NB4 (cell line): ENCODE measurements at places on chromosomes 7 and 10.
A peak's percentile ranks its signal among the peaks of the same experiment; 100 is the strongest.

- no peak for DNase-seq
These were observed 145.6 kb downstream of the TWIST1 start for GRCh38 chr7:18971839-18972238.

GRCh38 chr10:82536668-82537067 is 661.7 kb downstream of the NRG3 start:
- DNase-seq, result no peak

GRCh38 chr7:157721468-157722136 is 384.8 kb downstream of the DNAJB6 start:
- peak; percentile 24 for DNase-seq

DNA sequence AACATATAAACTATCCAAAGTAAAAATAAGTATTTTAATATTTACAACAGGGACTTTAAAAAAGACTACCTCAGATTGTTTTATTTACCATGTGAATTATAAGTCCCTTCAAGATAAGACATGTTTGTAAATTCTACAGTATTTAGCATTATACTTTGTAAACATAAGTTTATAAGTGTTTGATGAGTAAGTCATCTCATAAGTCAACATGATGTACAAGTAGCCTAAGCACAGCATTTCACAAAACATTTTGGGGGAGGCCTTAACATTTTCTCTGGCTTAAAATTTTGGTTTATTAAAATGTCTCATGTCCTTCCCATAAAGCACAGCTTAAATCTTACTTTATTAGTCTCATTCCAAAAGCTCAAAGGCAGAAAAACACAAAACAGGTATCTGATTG is 15.4 kb downstream of the EPC1 start:
- DNase-seq, result no peak

DNA sequence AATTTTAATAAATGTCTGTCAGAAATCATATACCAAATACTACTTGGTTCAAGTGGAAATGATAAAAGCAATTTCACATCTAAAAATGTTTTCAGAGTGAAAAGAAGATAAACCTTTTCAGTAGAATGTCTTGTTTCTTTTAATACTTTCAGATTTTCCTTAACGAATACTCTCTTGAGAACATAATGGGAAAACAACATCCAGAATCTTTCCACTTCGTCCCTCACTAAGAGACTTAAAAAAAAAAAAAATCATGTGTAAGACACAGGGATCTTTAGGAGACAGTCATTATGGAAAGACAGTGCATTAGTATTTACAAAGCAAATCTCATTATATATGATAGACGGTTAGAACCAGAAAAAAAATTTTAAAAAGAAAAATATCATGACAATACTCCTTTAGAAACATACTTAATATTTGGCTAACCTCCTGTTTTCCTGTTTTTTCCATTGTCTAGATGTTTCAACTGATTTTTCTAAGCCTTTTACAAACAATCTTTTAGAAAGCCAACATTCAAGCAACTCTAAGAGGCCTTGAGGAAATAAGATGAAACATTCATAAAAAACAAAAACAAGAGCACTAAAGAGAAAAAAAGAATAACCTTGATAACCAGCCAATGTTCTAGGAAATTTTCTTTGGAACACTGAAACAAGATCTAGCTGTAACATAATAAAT is 339.9 kb upstream of the LRRN3 start:
- DNase-seq, result no peak

DNA sequence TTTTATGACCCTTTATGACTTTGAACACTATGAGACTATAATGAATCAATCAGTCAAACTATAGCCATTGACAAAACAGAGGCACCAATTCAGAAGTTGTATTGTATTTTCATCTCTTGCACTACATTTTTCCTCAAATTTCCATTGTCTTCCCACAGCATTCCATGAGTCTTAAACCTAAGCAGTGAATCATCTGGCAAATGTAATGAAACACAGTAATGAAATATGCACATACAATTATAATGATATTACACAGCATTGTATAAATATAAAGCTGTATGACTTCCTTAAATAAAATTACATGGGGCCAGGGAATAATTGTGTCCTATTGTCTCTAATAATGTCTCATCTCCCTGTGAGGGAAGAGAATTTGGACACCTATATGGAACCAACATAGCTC is 45.0 kb downstream of the VWDE start:
- DNase-seq, result no peak

GRCh38 chr7:66140924-66141323 is 26.3 kb downstream of the CRCP start:
- peak; percentile 56 for DNase-seq

GRCh38 chr10:29647478-29647877 is 12.7 kb upstream of the SVIL start:
- no peak for DNase-seq

DNA sequence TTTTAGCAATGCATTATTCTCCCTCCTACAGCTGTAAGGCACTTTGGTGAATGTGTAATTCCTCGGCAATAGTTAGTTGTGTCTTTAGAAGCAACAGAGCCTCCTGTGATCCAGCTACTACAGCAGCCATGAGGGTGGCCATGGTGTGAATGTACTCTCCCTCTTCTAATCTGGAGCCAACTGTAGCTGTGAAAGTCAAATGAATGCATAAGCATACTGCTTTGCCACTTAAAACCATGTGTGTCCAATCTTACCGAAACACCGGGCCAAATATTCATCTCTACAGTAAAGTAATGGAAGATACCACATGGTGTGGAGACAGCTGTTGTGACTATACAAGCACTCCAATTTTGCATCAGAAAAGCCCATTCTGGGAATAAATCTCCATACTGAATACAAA is 195.0 kb downstream of the DNAJC1 start:
- no peak for DNase-seq

DNA sequence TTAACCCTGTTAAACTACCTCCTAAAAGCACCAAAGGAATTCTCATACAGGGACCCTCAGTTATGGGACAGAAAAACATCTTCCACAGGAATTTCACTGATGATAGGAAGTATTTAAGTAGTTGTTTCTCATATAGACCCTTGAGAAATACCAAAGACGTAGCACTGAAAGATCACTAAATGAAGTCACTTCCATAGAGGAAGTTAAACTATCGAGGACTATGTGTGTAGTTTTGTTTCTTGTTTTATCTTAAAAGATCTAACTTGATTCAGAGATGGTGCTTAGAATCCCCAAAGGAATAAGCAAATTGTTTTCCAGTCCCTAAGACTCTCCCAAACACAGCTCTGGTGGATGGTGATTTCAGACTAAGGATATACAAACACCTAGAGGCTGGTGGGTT is 94.8 kb upstream of the AFAP1L2 start:
- DNase-seq, result no peak

- no peak for DNase-seq
These were observed 779 bp downstream of the C1QL3 start for GRCh38 chr10:16520900-16521299.

DNA sequence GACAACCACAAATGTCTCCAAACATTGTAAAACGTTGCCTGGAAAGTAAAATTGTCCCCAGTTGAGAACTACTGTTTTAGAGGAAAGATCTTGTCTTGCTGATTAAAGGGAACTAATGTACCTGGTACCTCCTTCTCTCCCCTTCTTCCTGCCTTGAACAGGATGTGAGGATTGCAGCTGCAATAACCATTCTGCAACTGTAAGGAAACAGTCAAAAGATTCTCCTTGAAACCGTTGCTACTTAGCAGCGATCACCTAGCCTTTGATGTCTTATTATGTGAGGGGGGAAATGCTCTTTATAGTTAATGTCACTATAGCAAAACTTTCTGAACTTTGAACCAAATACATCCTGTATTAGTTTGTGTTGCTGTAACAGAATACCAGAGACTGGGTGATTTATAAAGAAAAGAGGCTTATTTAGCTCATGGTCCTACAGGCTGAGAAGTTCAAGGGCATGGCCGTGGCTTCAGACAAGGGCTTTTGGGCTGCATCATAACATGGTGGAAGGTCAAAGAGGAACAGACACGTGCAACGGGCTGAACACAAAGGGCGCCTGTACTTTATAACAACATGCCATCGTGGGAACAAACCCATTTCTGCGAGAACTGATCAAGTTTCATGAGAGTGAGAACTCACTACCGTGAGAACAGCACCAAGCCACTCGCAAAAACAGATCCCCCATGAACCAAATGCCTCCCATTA is 54.2 kb upstream of the PARD3 start:
- no peak for DNase-seq

DNA sequence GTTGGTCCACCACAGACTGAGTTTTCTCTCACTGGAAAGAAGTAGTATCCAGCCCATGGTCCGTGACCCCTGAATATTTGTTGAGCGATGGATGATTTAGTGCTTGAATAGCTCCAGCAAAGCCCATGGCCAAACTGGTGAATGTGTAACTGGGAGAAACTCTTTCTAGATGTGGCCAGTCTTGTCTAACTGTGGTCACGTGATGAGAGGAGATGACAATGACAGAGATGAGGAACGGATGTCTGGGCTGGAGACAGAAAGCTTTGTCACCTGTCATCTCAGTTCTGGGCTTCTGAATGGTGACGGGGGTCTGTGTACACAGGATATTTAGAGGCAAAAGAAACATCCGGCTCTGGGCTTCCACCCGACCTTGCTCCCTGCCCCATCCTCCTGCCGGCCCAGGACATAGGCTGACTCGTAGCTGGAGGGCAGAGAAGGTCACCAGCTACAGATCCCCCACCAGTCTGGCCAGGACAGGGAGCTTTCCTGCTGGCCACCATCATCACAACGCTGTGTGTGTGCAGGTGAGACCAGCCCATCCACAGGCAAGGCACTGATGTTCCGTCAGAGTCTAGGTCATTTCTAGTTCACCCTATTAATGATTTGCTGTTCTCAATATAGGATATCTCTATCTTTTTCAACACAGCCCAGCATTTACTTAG is 152.5 kb upstream of the TNS3 start:
- no peak for DNase-seq

DNA sequence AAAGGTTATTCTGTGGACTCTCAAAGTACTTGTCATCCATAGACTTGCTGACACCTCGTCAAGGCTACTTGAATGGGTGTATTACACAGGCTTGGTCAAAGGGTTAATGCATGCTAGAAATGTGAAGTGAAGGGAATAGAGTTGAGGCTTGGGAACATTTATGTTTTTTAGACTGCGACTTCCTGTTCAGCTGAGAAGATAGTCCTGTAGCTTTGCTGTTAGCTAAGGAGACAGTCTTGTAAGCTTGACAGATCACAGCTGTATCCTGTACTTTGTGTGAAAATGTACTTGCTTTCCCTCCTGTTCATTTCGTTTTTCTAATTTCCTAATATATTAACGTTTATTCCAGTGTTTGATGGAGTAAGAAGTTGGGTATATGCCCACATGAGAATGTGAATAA is 52.1 kb downstream of the ADD3 start:
- no peak for DNase-seq

GRCh38 chr10:3873728-3874461 is 88.9 kb upstream of the KLF6 start:
- peak; percentile 50 for DNase-seq

DNA sequence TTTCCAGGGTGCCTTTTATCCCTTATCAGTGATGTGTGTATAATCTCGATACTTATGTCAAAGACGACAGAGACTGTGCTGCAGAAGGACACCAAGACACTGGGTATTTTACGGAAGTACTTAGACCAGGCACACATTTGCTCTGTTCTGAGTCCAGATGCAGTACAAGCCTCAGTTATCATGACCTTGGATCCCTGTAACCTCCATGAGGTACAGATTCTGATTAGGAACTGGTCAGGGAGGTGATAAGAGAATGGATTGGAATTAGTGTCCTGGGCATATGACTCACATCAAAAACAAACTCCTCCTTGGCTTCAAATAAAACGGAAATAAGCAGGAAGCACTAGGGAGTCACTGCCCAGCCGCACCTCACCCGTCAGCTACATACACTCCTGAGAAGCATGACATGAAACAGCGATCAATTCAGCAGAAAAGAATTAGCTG is 146.5 kb downstream of the SFMBT2 start:
- no peak for DNase-seq

- DNase-seq, result no peak
These were observed 12.0 kb upstream of the GLCCI1 start for GRCh38 chr7:7956531-7957128.

GRCh38 chr10:44951576-44952226 is 7.9 kb upstream of the RASSF4 start:
- DNase-seq, result no peak

GRCh38 chr10:73219384-73219783 is 27.7 kb downstream of the DNAJC9 start:
- no peak for DNase-seq

GRCh38 chr7:151241755-151242096 is 6.8 kb downstream of the SMARCD3 start:
- DNase-seq, result no peak

GRCh38 chr10:36499693-36500092 is 625.7 kb upstream of the ANKRD30A start:
- no peak for DNase-seq

- DNase-seq, result no peak
These were observed 41.5 kb downstream of the MYOF start for GRCh38 chr10:93440591-93441091.

GRCh38 chr7:128881458-128882125 is 18.9 kb downstream of the ATP6V1F start:
- DNase-seq, result no peak

DNA sequence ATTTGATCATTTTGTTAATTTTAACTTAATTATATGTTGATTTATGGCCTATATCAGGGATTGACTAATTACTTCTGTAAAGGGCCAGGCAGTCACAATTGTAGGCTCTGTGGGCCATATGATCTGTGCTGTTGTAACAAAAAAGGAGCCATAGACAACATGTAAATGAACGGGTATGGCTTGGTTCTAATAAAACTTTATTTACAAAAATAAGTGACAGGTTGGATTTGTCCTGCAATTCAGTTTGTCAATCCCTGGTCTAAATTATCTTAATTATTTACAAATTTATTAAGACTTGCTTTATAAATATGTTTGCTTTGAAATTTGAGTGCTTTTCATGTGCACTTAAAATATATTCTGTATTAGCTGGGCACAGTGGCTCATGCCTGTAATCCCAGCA is 2.9 kb upstream of the HK1 start:
- DNase-seq, result no peak

GRCh38 chr10:6182454-6183098 is 20.2 kb upstream of the PFKFB3 start:
- no peak for DNase-seq

GRCh38 chr10:79082035-79082373 is 13.2 kb downstream of the ZMIZ1 start:
- no peak for DNase-seq

- DNase-seq, result no peak
These were observed 1174.6 kb upstream of the LRRTM3 start for GRCh38 chr10:65751218-65751617.

- peak; percentile 54 for DNase-seq
These were observed 11.6 kb downstream of the IMPDH1 start for GRCh38 chr7:128398016-128398840.

GRCh38 chr10:93600446-93601145 is 439 bp downstream of the RBP4 start:
- peak; percentile 27 for DNase-seq

DNA sequence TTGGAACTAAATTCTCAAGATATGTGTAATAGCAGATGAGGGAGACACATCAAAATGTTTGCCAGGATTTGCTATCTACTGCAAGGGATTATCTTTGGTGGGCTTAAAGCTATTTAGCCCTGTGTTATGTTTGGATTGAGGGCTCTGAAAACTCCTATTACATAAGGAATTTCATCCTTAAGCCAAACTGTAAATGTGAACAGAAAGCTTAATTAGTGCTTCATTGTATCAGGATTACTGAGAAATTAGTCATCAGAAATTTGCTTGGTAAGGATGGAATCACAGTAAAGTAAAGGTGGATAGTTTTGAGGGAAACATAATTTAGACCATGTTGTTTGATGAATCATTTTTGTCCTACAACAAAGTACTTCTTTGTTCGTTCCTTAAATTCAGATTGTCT is 8.3 kb downstream of the ANKRD7 start:
- DNase-seq, result no peak
